ENCODE measurements at places on chromosomes 11 and 22. TPM values are rescaled to one million over a fixed set of nuclear protein-coding genes. Genes with fewer than 3 reads are reported as not detected.

DNA sequence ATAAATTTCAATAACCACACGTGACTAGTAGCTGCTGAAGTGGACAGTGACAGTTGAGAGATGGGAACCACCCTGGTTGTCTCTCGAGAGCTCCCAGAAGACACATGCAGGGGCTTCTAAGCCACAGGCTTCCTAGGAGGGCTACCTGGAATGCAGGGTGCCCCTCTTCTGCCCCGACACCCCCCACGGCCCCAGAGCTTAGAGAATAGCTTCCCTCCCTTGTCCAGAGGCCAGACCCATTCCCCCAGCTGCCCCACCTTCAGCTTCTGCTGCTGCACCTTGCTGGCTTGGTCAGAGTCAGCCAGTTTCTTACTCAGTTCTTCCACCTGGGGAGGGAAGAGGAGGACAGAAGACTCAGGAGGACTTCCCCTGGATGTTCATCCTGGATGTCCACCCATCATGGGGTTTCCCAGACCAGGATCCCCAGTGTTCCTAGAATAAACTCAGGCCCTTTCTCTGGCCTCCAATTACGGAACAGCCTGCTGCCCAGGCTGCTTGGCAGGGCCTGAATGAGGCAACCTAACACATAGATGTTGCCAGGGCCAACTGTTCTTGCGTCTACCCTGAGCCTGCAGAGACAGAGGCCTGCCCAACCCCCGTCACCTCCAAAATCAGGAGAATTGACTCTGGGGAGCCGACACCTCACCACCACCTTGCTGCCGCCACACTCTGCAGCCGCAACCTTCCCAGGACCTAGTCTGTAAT, 12.0 kb downstream of the IL18BP start:
- no peak for DNase-seq
- no peak overlapping the region for H3K27ac ChIP-seq
- peaks cover 100% of the 10 kb centered on the region for H3K36me3 ChIP-seq
- no peak overlapping the region for H3K4me3 ChIP-seq
- peaks cover 41% of the 10 kb centered on the region for H3K4me1 ChIP-seq

Gene OR52N1
- total RNA-seq = not detected

Gene SLC37A2
- total RNA-seq = 22.6 TPM

Gene BBOX1
- total RNA-seq = 53.0 TPM
